ENCODE measurements at places on chromosomes 2 and 18.

DNA sequence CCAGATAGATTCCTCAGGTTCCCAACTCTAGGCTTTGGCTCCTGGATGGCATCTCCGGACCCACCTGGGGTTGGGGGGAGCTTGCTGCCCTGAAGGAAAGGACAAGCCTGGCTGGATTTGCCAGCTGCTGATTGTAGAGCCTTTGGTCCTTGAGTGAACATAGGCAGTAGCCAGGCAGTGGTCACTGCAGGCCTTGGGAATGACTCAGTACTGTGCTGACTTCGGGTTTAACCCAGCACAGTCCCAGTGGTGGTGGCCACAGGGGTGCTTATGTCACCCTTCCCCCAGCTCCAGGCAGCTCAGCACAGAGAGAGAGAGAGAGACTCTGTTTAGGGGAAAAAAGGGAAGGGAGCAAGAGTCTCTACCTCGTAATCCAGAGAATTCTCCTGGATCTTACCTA lies 27.7 kb upstream of the ACTR2 start:
- DNase-seq, result no peak

DNA sequence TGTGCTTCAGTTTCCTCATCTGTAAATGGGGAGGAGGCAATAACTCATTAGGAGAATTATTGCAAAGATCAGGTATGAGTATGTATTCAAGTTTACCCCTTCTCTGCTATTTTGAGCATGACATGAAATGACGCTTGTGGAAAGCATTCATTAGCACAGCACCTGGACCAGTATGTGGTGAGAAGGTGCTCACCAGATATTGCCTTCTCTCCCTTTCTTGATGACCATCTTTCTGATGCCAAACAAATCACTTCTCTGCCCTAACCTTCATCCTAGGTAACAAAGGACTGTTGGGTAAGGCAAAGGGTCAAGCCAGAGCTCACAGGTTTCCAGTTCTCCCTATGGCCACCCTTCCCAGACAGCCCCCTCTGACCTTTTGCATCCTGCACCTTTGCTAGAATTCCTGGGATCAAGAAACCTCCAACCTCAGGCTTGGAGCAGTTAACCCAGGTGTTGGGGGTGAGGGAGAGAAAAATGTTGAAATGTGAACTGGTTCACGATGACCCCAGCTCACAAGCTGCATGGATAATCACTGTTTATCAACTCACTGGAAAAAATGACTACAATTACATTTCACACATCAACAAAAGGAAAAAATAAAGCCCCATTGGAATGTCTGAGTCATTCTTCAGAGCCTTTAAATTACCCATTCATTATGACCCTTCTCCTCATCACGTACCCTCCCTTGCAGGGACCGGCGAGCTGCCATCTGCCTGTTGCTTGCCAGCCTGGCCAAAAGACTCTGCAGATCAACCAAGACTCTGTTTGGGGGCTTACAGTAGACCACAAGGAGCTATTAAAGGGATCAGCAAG lies 41.6 kb downstream of the LBH start:
- no peak for DNase-seq

GRCh38 chr2:146579147-146579930 lies 1265.5 kb upstream of the ACVR2A start:
- no peak for DNase-seq

- no peak for DNase-seq
Observed at GRCh38 chr18:35143622-35144596, 96.9 kb upstream of the ZNF397 start.

GRCh38 chr2:80153151-80153550 lies 151.4 kb downstream of the LRRTM1 start:
- DNase-seq, result no peak

DNA sequence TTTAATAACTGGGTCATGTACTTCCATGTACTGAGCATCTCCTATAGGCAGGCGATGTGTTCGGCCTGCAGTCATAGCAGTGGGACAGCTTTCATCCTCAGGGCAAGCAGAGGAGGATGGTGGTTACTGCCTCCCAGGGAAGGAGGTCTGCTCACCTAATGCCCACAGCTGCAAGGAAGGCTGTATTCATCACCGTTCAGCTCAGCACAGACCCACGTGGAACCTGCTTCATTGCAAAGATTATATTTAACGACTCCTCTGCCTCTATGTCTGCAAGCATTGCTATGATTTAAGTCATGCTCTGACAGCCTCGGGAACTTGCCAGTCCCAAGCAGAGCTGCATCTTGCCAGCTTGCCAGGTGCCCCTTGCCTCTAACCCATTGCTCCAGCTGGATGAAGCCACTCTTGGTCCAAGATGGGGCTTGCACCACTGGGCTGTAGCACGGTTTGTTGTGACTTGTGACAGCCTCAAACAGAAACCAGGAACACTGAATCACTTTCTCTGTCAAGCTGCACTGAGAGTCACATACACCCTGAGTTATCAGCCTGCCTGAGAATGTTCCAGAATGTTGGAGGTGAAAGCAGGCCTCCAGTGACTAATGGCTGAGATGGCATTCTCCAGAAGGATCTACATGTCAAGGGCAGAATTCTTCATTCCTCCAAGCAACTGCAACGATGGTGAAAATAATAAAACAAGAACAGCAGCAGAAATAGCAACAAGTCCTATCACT lies 651.1 kb upstream of the ID2 start:
- no peak for DNase-seq

GRCh38 chr2:231332872-231333500 lies 62.5 kb upstream of the B3GNT7 start:
- DNase-seq, result no peak

GRCh38 chr18:77093586-77093985 lies 39.0 kb downstream of the MBP start:
- no peak for DNase-seq

DNA sequence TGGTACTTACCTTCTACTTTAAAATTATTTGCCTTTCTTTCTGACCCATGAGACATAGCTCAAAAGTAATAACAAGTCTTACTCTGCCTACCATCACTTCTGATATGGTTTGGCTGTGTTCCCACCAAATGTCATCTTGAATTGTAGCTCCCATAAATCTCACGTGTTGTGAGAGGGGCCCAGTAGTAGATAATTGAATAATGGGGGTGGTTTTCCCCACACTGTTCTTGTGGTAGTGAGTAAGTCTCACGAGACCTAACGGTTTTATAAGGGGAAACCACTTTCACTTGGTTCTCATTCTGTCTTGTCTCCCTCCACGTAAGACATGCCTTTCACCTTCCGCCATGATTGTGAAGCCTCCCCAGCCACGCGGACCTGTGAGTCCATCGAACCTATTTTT lies 47.5 kb downstream of the GALNT3 start:
- DNase-seq, result no peak

GRCh38 chr2:11703700-11704099 lies 33.7 kb upstream of the NTSR2 start:
- DNase-seq, result no peak

- DNase-seq, result no peak
Observed at GRCh38 chr18:3456686-3457069, 6.7 kb downstream of the TGIF1 start.

GRCh38 chr2:12340164-12340563 lies 376.6 kb upstream of the TRIB2 start:
- no peak for DNase-seq

GRCh38 chr2:12333293-12333692 lies 383.4 kb upstream of the TRIB2 start:
- no peak for DNase-seq

DNA sequence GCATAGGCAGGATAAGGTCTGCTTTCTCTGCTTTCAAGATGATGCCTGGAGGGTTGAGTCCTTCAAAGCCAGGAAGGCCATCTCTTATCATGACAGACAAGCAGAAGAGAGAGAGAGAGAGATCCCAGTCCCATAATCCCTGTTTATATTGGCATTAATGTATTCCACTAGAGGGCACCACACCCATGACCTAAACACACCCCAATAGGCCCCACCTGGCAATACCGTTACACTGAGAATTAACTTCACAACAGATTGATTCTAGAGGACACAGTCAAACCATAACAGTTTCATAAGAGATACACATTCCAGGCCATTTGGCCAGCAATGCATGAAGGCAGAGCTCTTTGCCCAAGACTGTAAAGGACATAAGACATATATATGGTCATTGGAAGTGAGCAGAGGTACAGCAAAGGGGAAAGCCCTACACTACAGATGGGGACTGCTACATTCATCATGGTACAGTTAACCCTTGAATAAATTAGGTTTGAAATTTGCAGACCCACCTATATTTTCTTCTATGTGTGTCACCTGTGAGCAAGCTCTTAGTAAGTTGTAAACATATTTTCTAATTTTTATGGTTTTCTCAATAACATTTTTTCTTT lies 1516.1 kb downstream of the RPIA start:
- DNase-seq, result no peak

DNA sequence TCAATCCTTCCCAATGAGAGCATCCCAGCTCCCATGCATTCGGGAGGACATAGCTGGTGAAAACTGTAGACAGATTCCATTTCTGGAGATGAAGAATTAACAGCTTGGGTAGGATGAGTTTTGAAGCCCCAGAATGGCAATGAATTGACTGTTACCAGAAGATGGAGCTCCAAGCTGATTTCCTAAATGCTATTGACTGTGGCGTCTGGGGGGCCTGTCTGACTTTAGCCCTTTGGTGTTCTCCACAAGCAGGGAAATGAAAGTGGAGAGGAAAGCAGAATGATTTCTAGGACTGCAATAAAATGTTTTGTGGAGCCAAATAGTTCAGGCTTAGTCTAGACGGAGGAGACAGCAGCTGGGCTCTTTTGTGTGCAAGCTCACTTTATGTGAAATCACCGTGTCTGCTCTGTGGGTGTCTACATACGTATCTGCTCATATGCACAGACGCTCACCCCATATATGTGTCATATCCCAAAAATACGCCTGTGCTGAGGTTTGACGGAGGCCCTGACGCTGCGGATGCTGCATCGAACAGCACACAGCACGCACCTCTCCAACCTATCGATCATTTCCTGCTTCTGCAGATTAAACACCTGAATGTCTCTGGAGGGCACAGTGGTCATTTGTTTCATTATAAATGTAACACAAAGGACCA lies 166.4 kb upstream of the PXDN start:
- DNase-seq, result no peak
